ENCODE measurements at places on chromosomes 3 and 15. TPM values are rescaled to one million over a fixed set of nuclear protein-coding genes. Genes with fewer than 3 reads are reported as not detected.

DNA sequence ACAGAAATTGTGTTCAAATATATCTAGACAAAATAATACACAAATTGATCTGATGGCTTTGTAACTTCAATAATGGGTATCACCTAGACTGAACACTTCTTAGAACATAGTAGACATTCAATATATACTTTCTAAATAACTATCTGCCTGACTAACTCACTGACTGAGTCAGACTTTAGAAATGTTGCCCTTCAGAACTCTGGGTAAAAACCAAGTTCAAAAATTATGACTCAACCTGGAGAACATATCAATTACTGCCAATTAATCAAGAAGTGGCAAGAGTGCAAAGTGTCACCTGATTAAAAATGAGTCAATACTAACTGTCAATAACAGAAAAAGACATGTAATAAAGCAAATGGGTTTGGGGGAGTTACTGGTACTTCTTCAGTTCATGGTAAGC, 144.6 kb upstream of the TMCO5A start:
- no peak for DNase-seq

DNA sequence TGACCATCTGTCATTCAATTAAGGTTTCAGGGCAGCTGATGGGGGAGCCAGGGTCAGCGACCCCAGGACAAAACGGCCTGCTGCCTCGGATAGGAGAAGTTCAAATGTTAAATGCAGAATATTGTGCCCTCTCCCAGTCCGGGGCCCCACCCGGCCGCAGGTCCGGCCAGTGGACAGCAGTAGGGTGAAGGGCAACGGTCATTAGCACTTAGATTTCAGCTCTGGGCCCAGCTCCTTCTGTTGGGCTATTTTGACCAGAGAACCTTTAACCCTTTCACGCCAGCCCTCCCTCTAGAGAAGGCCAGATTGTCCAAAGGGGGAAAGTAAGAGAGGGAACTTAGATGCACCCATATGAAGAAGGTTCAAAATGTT, 16.1 kb upstream of the ONECUT1 start:
- no peak for DNase-seq

DNA sequence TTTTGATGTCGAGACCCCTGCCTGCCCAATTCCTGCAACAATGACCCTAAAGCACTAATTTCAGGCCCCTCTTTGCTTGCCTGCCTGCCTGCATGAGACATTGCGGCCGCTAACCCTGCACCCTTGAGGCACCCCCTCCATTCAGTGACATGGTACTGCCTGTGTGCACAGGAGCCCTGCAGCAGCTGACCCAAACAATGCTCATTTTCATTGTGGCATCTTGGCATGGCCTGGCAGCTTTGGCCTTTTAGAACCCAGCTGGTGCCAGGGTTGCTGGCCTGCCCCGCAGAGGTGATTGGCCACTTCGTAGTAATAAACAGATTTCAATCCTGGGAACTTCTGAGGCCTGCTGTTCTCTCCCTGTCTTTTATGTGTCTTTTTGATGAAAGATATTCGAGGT, 33.8 kb downstream of the SLCO3A1 start:
- DNase-seq: no peak

- DNase-seq: no peak
Measured at GRCh38 chr3:135907422-135908165, 57.9 kb upstream of the PPP2R3A start.

DNA sequence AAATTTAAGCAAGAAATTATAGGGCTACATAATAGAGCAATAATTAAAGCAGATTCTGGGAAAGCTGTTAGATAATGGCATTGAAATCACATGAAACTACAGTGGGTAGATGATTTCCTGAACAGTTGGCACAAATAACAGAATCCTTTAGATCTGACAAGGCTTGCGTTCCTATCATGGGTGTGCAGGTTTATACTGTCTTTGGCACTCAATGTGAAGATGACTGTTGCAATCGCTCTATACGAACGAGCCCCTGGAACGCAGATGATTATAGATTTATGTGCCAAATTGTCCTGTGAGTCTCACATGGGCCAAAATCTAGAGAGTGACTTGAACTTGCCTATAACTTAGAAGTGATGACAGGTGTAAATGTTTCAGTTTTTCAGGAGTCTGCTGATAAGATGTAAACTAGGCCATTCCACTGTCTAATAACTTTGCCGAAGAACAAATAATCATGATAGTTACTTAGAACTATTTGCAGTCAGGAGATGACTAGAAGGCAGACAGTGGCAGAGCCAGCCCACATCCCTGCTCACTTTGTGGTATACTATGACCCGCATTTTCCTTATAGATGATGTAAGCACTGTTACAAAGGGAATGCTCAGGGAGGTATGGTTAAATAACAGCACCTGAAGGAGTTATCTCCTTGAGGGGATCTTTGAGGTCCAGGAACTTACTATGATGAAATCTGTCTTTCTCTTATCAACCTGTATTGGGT, 30.5 kb upstream of the TRPC1 start:
- no peak for DNase-seq

DNA sequence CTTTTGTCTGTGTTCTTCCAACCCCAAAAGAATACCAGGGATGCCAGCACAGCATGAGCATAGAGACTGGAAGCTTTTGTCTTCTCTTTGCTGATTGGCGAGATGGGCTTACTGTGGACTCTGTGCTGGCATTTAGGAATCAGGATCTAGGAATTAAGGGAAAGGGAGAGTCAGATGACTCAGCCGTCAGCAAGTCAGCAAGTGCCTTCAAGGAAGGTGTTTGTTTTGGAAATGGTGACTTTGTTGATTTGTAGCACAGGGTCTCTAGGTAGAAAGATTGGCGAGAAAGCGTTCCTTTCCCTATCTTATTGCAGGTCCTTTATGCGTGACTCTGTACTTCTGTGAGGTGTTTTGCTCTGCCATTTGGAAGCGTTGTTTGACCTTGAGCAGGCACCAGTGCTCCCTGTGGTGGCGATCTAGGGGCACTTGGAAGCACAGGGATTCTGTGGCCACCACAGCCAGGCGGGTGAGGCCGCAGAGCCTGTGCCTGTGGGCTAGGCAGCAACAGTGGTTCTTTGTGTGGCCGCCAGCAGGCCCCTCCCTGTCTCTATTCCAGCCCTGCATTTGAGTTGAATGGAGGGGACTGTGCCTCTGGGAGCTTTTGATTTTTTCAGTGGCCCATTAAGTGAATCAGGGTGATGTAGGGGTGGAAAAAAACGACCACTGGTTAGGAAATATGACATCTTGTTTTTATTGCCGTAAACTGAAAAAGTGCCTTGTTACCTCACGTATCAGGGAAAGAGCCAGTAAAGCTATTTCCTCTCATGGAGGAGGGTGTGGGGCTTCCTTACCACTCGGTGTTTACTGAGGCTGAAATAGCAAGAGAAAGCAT, 19.0 kb downstream of the FAN1 start:
- no peak for DNase-seq

- DNase-seq: no peak
Measured at GRCh38 chr3:100023150-100023549, 91.2 kb downstream of the FILIP1L start.

MST1R gene
- 2.6 TPM for total RNA-seq

OCA2 gene
- total RNA-seq: not detected

ITPR1 gene
- total RNA-seq: 59.6 TPM

SERINC4 gene
- 0.15 TPM for total RNA-seq

CLDN11 gene
- not detected for total RNA-seq

DALRD3 gene
- total RNA-seq: 21.6 TPM

NPTN gene
- 46.0 TPM for total RNA-seq

CHRFAM7A gene
- total RNA-seq: 0.91 TPM

Measured in activated CD4-positive, alpha-beta memory T cell treated with anti-CD3 and anti-CD28 coated beads, Interleukin-2, amount 10 ng/mL, durations not matched to agents 7 days and 5 days (primary cell).